AG04450 (cell line): ENCODE measurements at places on chromosomes 1 and 21.

DNA sequence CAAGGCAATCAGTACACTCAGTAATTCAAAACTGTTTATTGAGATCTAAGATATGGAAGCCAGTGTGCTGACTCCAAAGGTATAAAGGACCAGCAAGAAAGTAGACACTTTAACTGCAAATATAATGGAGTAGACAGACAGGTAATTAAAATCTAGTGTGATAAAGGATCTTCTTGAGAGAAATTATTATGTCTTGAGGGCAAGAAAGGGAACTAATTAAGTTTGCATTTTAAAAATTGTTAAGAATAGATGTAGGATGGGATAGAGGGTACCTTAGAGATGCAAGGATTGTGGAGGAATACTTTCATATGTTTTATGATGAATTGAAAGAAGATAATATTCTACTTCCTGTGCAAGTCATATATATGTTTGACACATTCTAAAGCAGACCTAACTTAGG, 825.3 kb downstream of the LTN1 start:
- no peak for DNase-seq

GRCh38 chr1:184513421-184513820, 126.6 kb downstream of the C1orf21 start:
- no peak for DNase-seq

DNA sequence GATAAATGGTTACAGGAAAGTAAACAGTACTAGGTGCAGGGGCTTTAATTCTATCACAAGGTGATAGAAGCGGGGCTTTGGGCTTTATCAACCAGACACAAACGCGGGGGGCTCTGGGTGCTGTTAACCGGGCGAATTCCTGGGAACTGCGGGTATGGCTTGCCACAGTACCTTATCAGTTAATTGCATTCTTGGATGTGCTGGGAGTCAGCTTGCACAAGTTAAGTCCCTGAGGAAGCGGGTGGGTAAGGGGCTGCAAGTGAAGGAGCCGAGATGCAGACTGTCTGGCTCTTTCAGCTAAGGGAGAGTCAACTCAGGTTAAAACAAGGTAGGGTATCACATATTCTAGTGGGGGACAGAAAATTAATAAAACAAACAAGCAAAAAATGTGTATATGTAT, 661 bp downstream of the GBP4 start:
- DNase-seq: no peak

DNA sequence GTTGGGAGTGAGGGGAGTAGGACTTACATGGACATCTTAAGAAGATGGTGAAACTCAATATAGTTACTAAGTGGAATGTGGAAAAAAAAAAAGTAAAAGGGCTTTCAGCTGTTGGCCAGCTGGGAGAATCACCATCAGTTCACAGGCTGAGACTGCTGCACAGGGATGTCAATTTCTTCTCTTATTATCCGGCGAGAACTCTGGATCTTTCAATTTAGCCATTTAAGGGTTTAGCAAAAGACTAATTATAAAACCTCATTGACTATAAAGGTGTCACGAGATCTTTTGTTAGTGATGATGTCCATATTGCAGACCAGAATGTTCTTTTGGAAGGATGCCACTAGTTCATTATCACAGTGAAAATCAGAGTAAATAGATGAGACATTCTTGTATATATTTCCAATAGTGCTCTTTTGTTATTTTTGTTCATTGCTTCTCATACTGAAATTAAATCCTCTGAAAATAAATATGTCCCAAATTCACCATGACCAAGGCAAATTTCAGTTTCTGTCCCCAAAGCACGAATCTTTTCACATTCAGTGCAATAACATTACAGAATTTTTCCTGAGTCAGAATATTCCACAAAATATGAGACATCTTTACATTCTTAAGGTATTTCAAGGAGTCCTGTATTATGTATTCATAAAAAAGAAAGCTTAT, 266.1 kb downstream of the DNM3 start:
- DNase-seq: no peak

DNA sequence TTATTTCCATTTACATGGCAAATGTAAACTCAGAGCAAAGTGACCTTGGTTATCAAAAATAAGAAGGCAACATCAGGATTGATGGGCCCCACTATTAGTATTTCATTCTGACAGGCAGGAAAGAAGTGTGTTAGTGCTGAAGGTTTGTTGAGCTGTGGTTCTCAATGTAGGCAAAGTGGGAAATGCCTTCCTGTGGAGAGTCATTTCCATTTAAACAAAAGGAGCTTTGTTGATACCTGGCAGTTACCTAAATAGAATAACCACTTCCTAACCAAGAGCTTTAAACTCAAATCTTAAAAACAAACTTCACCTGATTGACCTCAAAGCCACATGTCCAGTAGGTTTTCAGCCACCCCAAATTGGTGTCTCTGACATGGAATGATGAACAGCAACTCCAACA, 579.9 kb upstream of the BEND5 start:
- no peak for DNase-seq

DNA sequence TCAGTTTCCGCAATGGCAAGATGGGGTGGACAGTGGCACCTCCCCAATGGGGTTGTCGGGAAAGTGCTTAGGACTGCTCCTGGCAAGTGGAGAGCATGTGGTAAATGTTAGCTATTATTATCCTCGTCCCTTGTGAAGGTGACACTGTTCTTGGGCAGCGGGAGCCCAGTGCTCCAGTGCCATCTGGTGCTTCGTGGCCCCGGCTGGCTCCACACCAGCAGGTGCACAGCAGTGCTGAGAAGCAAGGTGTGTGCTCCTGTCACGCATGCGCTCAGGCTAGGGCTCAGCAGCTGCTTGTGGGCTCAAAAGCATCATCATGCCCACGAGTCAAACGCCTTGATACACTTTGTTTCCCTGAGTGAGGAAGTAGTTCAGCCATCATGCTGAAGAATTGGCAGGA, 24.9 kb upstream of the KCNC4 start:
- DNase-seq: no peak

GRCh38 chr21:28928578-28929420, 63.9 kb downstream of the LTN1 start:
- no peak for DNase-seq

DNA sequence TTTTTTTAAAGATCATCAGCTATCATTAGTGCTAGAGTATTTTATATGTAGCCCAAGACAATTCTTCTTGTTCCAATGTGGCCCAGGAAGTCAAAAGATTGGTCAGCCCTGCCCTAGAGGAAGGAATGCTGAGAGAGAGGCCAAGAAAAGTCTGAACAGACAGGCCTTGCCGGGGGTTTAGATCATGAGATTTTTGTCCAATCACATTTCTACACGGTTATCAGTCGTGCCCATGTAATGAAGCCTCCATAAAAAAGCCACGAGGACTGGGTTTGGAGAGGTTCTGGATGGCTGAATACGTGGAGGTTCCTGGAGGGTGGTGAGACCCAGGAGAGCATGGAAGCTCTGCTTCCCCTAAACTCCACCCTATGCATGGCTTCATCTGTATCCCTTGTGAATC, 24.3 kb upstream of the ENO1 start:
- no peak for DNase-seq

GRCh38 chr1:29602203-29602602, 365.9 kb downstream of the PTPRU start:
- DNase-seq: no peak

DNA sequence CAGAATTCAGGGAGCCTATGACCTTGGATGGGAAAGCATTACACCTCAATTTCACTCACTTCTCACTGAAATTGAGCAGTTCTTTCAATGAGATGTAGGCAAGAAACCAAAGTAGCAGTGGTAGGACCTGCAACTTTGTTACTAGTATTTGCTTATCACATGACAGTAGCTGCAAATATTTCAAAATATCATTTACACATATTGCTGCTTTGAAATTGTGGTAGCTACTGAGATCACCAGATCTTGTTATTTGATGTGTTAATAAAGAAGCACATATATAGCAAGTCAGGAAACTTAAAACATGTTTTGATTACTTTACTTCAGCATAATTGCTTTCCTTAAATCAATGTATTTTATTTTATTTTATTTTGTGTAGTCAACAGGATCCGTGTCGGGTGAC, 12.9 kb downstream of the LDLRAD2 start:
- DNase-seq: no peak

DNA sequence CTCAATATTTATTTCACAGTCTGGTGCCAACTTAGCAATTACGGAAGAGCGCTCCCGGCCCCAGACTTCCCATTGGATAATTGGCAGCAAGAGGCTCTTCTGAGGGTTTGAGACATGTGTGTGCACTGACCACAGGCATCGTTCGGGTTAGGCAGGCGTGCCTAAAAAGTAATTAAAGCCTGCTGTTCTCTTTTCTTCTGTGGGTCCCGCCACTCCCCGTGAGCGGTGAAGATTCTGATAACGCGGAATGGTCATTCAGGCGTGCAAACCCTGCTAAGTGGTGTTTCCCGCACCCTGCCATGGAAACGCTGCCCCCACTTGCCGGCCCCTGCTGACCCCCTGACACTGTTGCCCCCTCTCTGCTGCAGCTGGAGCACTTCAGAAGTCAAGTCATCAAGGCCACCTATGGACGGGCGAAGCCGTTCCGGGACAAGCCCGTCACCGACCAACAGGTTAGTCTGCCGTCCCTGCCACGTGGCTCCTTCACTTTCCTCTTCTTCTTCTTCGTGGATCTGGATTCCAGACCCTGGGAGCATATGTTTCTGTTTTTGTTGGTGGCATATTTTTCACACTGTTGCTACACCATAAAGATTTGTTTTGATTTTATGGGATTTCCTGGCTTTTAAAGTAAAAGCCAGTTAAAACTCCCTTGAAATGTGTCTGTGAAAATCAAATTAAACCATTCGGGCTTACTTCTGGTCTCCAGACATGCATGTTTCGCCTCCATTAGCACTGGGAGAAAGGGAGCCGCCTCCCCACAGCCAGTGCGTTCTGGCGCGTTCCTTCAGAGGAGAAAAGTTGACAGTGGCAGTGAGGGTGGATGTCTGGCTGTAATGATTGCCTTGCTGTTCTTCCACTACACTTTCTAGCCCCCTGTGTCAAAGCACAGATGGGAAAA, 79.9 kb downstream of the FHAD1 start:
- no peak for DNase-seq

GRCh38 chr1:193216920-193217319, 30.5 kb upstream of the B3GALT2 start:
- no peak for DNase-seq

GRCh38 chr1:8350914-8351684, 33.2 kb downstream of the SLC45A1 start:
- no peak for DNase-seq

GRCh38 chr1:112395256-112395820, 676 bp upstream of the CTTNBP2NL start:
- no peak for DNase-seq

DNA sequence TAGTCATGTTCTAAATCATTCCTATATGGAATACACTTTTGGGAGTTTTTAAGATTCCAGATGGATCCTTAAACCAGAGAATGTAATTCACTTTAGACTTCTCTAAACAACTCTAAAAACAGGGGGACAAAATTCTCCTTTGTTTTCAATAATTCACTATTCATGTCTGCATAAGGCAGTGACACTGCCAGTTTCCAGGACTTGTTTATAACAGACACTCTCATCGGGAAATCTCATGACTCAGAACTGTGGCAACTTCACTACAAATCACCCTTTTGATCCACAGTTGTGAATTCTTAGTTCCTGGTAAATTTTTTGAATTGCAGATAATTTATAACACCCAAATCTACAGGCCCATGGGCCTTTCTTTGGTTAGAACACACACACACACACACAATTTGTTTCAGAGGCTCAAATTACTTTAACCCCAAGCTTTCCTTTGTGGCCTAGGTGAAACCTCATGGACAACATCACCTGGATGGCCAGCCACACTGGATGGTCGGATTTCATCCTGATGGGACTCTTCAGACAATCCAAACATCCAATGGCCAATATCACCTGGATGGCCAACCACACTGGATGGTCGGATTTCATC, at the start of gene OR2T4:
Gene OR2T4 (plus strand): TSS at position 545 of the 595 bp plus-strand sequence. CDS start 0 bp downstream, at position 545.
- DNase-seq: no peak

DNA sequence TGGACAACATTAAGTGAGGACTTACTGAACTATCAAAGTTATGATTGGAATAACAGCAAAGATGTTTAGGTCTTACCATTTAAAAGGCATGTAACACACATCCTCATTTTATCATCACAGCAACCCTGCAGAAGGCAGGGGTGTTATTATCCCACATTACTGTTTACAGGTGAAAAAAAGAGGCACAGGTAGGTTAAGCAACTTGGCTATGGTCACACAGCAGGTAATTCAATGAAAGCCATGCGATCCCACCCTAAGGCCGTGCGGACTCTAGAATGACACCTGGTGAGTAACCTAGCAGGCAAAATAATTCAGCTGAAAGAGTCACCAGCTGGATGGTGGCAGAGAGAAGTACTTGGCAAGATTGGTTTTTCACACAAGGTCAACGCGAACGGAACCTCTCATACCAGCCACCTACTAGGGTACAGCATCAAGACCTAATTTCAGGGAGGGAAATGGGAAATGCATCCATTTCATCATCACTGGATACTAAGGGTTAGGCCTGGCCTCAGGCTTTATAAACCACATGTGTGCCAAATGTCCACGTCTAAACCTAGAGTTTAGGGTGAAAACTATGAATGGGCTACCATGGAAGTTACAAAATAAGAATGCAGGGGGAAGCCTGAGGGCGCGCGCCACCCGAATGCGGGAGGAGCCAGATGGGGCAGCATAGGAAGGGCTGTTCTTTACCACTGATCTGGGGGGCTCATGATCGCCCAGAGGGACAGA, 85.3 kb downstream of the SLC66A1 start:
- DNase-seq: no peak

GRCh38 chr1:227561241-227561907, 2.0 kb upstream of the ZNF678 start:
- DNase-seq: no peak

DNA sequence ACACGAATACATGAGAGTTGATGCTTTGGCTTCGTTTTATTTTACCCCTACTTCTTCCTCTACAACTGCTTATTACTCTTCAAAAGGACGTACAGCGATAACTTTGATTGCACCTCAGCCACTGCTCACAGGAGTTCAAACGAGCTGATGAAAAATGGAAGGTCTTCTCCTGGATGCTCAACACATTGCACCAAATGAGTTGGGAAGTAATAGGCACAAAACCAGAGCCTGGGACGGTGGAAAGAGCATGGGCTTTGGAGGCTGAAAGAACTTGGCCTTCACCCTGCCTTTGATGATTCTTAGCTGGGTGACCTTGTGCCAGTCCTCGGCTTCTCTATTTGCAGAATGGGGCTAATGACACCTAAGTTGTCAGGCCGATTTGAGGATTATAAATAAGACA, 4.8 kb downstream of the CD53 start:
- no peak for DNase-seq

DNA sequence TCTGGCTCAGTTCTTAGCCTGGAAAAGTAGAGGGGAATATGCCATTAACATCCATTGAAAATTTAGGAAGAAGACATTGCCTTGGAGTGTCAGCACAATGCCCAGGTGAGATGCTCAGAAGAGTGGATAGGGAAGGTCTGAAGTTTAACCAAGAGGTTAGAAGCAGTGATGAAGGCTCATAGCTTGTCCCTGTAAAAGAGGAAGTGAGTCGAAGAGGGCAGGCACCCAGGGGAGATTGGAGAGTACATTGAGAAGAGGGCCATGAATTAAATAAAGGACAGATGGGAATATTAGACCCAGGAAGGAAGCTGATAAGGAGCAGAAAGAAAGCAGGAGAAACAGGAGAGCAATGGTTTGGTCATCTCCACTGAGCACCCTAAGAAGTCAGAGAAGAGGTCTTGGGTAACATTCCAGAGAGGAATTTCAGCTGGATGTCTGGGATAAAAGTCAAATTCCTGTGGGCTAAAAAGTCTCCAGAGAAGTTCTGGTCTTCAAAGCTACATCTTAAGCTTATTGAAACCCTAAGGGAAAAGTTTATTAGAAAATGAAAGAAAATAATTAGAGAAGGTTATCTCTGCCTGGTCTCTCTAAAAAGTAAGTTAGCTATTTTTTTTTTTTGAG, 17.3 kb downstream of the C8B start:
- DNase-seq: no peak
